ENCODE measurements at places on chromosomes 4 and X.

- DNase-seq: no peak
Observed at GRCh38 chr4:181599134-181599533, 644.1 kb upstream of the TENM3 start.

- DNase-seq: no peak
Observed at GRCh38 chrX:115260330-115260729, 26.4 kb upstream of the LRCH2 start.

DNA sequence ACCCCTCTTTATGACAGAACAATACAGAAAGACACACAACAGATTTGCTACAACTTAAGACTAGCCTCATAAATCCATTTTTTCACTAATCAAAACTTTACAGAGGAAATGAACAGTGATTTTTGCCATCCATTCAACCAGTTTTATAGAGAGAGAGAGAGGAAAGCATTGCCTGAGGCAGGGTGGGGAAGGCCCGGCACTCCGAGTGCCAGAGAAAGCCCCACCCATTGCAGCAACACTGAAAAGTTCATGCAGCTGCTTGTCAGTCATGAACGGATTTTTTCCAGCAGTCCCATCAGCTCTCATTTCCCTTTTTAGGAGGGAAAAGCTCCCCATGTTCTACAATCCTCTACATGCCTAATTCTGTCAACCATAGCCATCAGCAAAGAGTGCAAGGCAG lies 236.9 kb downstream of the CHIC1 start:
- no peak for DNase-seq

GRCh38 chr4:73856518-73856917 lies 3.4 kb downstream of the PF4V1 start:
- DNase-seq: peak; percentile 36

GRCh38 chr4:147182041-147182440 lies 236.4 kb upstream of the TTC29 start:
- DNase-seq: no peak

DNA sequence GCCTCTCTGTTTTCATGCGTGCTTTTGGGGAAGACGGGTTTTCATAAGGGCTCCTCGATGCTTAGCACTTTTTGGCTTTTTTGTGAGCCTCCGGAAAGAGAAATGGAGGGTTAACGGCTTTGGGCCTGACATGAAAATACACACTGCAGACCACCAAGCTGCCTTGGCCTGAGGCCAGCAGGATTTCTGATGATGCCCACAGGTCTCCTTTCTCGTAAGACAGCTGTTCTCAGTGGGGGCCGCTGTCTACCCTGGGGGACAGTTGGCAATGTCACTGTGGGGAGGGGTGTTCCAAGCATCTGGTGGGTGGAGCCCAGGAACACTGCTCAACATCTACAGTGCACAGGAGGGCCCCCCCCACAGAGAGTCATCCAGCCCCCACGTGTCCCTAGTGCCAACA lies 29.4 kb upstream of the CLDN34 start:
- DNase-seq: no peak

- no peak for DNase-seq
Observed at GRCh38 chr4:152525878-152526277, 10.0 kb downstream of the FBXW7 start.

DNA sequence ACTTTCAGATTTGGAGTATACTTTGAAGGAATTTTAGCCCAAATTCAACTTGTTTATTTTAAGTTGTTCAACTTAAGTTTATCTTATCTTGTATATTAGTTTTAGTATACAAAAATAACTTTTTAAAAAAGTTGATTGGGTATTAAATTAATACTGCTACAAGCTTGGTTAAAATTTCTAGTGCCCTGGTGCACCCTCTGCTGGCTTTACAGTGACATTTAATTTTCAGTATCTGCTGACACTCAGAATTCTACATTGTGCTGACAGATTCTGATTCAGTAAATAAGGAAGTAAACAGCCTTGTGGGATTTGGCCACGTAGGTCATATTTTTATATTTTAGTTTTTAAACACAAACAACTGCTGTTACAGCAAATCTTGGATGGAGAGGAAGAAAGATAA lies 2.9 kb downstream of the EDA start:
- DNase-seq: peak; percentile 1

DNA sequence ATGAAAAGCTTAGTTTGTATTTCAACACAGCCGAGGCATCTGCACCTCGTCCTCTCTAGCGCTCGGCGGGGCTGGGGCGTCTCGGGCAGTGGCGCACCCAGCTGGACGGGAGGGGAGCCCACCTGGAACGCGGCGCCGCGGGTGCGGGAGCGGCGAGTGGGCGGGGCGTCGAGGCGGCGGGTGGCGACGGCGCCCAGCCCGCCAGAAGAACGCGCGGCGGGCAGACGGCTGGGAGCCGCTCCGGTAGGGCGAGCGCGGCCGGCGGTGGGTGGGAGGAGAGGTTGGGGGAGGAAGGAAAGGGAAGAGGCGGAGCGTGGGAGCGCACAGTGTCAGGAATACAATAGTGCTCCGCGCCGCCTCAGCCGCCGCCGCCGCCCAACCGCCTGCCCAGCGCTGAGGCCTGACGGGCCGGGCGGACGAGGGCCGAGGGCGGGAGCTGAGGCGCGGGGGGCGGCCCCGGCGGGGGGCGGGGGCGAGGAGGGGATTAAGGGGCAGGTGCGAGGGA lies at the start of gene JADE3:
TSS of gene JADE3 (plus strand) at position 324 of the 505 bp plus-strand sequence. CDS start 72,474 bp downstream, outside the sequence.
- DNase-seq: peak; percentile 82

- peak; percentile 34 for DNase-seq
Observed at GRCh38 chrX:136028383-136028984, 43.2 kb downstream of the SLC9A6 start.

- no peak for DNase-seq
Observed at GRCh38 chr4:52173470-52174045, 122.5 kb downstream of the SPATA18 start.
